Left ventricle myocardium superior (tissue), 1 donor: ENCODE measurements at places on chromosomes 6 and 20. TPM values are rescaled to one million over a fixed set of nuclear protein-coding genes. Genes with fewer than 3 reads are reported as not detected.

DNA sequence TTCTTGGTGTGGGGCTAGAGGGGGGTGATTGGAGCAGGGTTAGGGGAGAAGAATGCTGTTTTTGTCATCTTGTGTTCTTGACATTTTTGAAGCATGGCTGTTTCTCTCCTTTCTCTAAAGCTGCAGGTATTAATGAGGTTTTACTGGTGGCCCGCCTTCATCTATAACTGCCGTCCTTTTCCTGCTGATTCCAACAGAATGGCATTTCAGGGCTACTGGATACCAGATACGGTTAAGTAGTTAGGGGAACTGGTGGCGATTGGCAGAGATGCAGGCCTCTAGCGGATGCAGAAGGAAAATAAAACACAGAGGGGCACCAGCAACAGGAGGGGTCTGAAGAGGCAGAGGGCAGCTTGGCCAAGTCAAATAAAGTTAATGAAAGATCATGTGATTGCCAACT lies 89.7 kb upstream of the EEF1E1 start:
- DNase-seq = no peak

- no peak for DNase-seq
Observed at GRCh38 chr6:106849676-106850332, 124.7 kb downstream of the CD24 start.

SMPDL3A gene
- 4.4 TPM for total RNA-seq

TUBB2B gene
- 1.0 TPM for total RNA-seq

HLA-DOA gene
- 1.8 TPM for total RNA-seq

CLDN20 gene
- total RNA-seq = not detected
